ENCODE measurements at places on chromosomes 5 and 9.

- DNase-seq: no peak
These were observed 2.6 kb downstream of the TEX10 start for GRCh38 chr9:100350188-100350587.

DNA sequence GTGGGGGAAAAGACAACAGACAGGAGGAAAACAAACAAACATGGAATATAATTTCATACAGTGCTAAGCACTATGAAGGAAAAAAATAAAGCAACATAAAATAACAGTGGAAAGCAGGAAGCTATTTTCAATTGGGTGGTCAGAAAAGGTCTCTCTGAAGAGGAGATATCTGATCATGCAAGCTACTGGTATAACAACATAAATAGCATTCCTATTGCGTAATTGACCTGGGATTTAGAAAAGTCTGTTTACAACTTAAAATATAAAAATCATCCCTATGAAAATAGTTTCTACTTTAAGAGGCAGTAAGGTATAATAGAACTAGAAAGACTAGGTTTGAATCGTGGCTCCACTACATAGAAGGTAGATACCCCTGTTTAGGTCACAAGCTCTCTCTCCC lies 61.4 kb downstream of the FBXW11 start:
- no peak for DNase-seq

DNA sequence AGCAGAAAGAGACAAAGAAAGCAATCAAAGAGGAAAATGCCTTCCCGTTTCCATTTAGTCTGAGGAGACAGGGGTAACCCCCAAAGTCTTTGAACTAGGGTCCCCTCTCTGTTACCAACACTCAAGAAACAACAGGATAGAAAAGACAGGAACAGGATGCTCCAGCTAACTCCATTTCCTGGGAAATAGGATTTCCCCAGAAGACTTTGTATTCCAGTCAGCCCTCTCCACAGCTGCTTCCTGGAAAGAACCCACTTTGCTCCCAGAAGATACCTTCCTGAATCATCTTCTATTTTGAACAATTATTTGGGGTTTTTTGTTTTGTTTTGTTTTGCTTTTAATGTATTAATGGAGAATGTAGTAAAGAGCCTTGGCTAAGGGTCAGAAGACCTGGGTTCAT lies 56.0 kb downstream of the KLHL3 start:
- DNase-seq: no peak

DNA sequence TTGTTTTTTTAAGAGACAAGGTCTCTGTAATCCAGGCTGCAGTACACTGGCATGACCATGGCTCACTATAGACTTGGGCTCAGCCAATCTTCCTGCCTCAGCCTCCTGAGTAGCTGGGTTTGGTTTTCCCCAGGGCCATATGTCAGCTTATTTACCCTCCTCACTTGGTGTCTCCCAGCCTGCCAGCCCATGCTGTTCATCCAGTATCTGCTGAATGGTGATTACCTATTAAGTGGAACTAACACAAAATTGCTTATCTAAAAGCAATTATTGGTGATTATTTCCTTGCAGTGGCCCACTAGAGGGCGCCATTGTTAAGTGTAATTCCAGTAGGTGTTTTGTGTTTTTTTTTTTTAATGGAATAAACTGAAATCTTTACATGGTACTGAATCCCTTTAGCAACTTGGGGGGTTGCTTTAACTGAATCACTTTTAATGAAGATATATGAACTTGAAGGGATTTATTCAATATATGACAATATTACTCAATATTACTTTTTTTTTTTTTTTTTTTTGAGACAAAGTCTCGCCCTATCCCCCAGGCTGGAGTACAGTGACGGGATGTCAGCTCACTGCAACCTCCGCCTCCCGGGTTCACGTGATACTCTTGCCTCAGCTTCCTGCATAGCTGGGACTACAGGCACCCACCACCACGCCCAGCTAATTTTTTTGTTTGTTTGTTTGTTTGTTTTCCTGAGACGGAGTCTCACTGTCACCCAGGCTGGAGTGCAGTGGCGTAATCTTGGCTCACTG lies 13.8 kb downstream of the EXOSC2 start:
- peak; percentile 59 for DNase-seq

DNA sequence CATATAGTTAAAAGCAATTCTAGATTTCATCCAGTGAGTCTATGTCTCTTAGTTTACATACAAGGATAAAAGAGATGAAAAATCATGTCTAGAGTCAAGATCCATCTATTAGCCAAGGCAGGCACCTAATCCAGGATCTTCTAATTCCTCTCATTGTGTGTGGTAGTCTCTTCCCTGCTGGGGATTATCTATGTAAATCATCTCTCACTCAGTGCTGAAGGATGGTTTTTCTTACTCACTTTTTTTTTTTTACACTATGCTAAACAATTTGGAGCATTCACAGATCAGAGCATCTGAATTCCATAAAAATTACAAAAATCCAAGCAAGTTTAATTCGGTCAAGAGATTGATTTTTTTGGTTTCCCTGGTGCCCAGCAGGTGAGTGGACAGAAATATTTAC lies 154.9 kb upstream of the GDNF start:
- DNase-seq: no peak

GRCh38 chr9:80648336-80648735 lies 1041.0 kb downstream of the TLE1 start:
- no peak for DNase-seq
